ENCODE measurements at places on chromosomes 2 and 18. TPM values are rescaled to one million over a fixed set of nuclear protein-coding genes. Genes with fewer than 3 reads are reported as not detected.

- no peak for DNase-seq
These were observed 590.7 kb downstream of the FBXO15 start for GRCh38 chr18:73556904-73557303.

DNA sequence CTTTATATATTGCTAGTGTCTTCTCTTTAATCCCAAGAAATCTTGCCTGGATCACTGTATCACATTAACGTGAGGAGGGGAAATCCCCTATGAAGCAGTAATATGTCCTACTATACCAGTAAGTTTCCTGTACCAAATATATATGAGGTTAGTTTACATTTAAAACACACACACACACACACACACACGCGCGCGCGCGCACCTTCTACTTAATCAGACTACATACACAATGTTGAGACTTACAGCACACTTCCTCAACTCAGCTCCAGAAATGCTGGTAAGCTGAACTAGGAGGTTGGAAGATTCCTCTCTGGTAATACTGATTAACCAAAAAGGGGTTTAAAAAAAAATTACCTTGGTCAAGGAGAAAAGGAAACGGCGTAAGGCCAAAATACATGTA, 49.3 kb downstream of the USP34 start:
- no peak for DNase-seq

DNA sequence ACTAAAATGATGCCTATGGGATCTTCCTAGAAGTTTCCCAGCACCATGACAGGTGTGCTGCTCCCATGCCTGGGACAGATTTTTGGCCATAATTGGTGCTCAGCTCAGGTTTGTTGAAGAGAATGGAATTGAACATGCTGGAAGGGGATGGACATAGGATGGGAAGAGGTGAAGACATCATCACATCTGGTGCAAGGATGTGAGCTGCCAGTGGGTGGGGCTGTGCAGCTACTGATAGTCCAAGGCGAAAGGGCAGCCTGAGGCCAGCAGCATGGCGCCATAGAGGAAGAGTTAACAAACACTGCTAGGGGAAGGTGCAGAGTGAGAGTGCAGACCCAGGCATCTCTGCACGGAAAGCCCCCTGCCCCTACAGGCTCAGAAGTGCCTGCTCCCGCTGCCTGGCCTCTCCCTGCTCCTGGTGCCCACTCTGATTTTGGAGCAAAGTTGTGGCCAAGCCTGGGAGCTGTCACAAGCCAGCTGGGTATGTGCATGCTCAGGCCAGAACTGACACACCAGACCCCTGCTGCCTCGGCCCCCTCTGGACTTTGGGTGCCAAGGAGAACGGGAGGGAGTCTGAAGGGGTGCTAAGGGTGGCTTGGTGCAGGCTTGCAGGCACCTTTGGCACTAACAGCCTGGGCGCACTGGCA, 178.6 kb downstream of the ZBTB7C start:
- peak; percentile 75 for DNase-seq

DNA sequence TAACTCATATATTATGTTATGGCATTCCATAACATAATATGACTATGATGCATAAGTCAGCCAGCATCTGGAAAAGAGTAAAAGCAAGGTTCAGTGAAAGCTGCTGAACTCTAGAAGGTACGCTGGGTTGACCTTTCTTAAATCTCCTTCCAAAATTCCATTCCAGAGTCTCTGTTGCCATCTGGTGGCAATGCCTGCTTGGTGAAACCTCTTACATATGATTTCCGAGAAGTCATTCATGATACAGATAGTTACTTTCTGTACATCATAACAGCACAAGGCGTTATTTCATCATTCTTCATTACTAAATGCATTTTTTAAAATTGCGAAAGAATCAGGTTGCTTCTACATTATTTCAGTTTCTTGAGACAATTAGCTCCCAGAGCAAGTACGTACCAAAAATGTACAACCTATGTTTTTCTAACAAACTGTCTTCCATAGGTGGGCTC, 7.0 kb upstream of the EPG5 start:
- DNase-seq, result peak; percentile 71

DNA sequence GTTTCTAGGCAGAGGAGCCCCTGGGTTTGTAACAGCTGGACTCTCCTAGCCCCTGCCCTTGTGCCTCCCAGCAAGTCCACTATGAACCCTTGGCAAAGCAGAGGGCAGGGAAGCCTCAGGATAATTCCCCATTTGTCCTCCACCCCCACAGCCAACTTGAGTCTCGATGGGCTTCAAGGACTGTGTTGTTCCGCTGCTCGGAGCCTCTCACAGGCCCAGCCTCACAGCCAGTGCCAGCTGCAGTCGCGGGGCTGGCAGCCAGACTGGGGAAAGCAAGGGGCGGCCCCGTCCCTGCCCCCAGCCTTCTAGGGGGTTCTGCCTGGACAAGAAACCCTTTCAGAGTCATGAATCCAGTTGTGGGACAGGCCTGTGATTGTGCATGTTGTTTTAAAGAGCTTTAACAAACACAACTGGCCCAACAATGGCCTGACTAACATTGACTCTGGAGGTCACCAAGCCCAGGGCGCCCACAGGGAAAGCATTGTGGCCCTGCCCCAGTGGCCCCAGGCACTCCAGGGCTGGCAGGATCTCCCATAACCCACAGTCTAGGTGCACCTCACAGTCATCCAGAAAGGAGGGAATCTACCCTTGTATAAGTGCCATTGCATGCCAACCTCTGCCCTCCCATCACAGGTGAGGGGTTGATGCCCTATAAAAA, 71.8 kb upstream of the DAPL1 start:
- DNase-seq, result no peak

GRCh38 chr2:160077912-160078810, 15.7 kb upstream of the PLA2R1 start:
- no peak for DNase-seq

Gene MARCHF7
- total RNA-seq, result 25.8 TPM

Gene NOSTRIN
- total RNA-seq, result 44.5 TPM

Gene RPRM
- total RNA-seq, result not detected

Gene REG3A
- not detected for total RNA-seq

Gene NPPC
- not detected for total RNA-seq

Gene UGT1A8
- 4.8 TPM for total RNA-seq

Gene TMSB10
- 3,252 TPM for total RNA-seq

Gene LRRC30
- total RNA-seq, result not detected

Gene TEX44
- total RNA-seq, result not detected

All from transverse colon (tissue), 4 donors.